ENCODE measurements at places on chromosomes 16 and 17. TPM values are rescaled to one million over a fixed set of nuclear protein-coding genes. Genes with fewer than 3 reads are reported as not detected.
A peak's percentile ranks its signal among the peaks of the same experiment; 100 is the strongest.

Gene SYNGR3
- under 0.01 TPM for total RNA-seq

Gene TP53TG3F
- total RNA-seq = not detected

Gene BTBD17
- total RNA-seq = not detected

Gene FNDC8
- not detected for total RNA-seq

Gene TEKT1
- not detected for total RNA-seq

DNA sequence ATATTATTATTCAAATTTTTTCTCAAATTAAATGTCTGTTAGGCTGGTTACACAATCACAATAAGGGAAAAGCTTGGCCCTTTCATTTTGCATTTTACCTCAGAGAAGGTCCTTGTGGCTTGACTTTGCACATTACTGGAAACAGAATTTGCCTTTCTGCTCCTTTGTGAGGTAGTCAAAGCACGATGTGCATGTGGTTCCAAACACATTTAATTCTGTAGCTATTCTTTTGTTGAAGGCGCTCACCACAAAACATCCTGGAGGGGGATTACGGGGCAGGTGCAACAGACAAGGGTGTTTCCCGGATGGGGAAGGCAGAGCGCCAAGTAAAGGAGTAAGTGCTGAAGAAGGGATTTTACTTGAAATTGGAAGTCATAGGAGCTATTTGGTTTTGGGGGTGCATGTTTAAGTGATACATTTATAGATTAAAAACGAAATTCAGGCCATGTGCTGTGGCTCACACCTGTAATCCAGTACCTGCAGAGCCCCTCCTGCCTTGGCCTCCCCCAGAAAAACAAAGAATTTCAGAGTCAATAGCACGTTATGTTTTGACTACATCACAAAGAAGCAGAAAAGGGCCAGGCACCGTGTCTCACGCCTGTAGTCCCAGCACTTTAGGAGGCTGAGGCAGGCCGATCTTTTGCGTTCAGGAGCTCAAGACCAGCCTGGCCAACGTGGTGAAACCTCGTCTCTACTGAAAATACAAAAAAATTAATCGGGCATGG lies 31.2 kb upstream of the TENT4B start:
- no peak overlapping the region for H3K4me3 ChIP-seq
- no peak overlapping the region for H3K27ac ChIP-seq
- no peaks in the 10 kb centered on the region for H3K4me1 ChIP-seq

GRCh38 chr16:49594685-49595498 lies 221.3 kb downstream of the C16orf78 start:
- no peak overlapping the region for H3K27ac ChIP-seq
- DNase-seq = no peak
- H3K4me3 ChIP-seq = no peak overlapping the region
- H3K4me1 ChIP-seq = peaks cover 15% of the 10 kb centered on the region
- H3K36me3 ChIP-seq = no peaks in the 10 kb centered on the region

- no peak overlapping the region for H3K4me3 ChIP-seq
- no peaks in the 10 kb centered on the region for H3K4me1 ChIP-seq
- no peaks in the 10 kb centered on the region for H3K27me3 ChIP-seq
- DNase-seq = no peak
Measured at GRCh38 chr16:17149904-17150483, 320.8 kb downstream of the XYLT1 start.

DNA sequence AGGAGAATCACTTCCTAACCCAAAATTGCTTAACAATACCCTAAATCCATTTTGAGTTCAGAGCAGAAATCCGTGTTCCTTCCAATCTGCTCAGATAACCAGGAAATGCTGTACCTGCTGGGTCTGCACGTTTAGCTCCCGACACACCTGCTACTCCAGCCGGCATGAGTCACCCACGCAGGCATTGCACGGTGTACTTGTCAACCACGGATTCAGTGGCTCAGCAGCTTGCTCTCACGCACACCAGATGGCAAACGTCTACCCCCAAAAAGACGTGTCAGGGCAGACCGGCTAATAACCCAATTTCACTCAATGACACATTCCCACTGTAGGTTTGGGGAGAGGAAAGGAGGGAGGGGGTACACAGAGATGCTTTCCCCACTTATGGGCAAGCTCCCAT lies 468.1 kb downstream of the SOX9 start:
- no peaks in the 10 kb centered on the region for H3K36me3 ChIP-seq
- H3K27ac ChIP-seq = no peak overlapping the region
- H3K27me3 ChIP-seq = no peaks in the 10 kb centered on the region
- H3K4me1 ChIP-seq = peaks cover 17% of the 10 kb centered on the region

DNA sequence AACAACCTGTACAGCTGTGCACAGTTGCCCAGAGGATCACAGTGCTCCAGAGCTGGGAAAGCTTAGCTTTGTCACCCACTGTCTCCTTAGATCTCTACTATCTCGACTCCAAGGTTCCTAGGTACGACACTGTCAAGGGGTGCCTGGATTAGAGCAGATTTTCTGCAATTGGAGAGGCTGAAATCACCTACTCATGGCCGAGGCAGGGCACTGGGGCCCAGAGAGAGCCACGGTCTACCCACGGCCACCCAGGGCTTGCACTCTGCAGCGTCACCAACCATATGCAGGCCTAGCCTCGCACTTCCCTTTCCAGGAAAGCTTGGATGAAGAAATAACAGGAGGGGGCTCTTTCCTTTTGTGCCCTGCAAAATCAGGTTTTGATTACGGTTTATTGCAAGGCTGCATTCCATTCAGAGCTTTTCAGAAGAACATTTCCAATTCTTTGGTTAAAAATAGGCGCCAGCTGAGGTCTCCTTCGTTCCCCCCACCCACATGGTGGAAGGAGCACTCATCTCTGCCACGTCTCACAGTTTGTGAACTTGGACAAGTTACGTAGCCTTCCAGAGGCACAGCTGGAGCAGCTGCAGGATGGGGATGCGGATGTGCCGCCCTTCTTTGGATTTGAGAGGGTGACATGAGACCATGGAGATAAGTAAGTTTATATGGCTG lies 80.0 kb downstream of the IRX5 start:
- DNase-seq = no peak
- H3K27ac ChIP-seq = no peak overlapping the region
- H3K4me3 ChIP-seq = no peak overlapping the region
- no peaks in the 10 kb centered on the region for H3K36me3 ChIP-seq
- H3K4me1 ChIP-seq = no peaks in the 10 kb centered on the region
- H3K27me3 ChIP-seq = peaks cover 4% of the 10 kb centered on the region

DNA sequence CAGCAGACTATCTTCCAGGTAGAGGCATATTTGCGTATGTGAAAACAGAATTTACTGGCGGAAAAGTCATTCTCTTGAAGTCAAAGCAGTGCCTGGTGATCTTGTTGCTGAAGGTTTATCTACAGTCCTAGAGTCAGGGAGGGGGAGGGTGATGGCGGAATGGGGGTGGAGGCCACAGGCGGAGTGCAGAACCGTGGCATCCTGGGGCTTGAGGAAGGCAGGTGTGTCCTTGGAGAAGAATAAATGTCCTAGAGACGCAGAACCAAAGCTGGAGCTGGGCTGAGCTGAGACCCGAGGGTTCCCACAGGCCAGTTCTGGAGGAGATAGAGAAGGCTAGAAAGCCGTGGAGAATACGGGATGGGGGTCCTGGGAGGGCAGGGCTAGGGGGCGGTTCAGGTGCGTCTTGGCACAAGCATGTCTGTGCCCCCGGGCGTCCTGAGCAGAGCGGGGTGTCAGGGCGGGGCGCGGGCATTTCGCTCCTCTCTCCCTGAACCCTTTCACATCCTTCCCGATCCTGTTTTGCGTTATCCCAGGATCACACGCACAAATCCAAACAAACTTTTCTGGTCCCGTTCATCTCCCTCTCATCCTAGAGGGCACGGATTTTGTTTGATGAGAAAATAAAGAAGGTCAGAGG lies 76.9 kb upstream of the CREBBP start:
- H3K4me1 ChIP-seq = peaks cover 17% of the 10 kb centered on the region
- H3K27me3 ChIP-seq = peaks cover 2% of the 10 kb centered on the region
- H3K4me3 ChIP-seq = no peak overlapping the region
- no peaks in the 10 kb centered on the region for H3K36me3 ChIP-seq
- peak; percentile 61 for DNase-seq

DNA sequence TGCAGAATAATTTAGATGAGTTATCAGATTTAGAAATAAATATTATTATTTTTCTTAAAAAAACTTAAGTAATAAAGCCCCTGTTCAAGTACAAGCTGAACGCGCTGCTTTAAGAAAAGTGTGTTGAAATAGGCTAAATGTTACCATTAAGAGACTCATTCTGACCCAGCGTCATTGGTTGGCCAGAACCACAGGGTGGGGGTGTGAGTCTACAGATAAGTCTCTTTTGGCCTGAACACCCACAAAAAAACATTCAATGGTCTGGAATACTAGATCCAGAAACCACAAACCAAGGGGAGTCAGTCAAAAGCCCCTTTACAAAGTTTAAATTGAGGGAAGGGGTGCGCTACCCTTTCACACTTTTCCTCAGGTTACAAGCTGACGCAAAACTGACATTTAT lies 776.1 kb downstream of the KCNJ2 start:
- peak; percentile 9 for DNase-seq
- H3K36me3 ChIP-seq = no peaks in the 10 kb centered on the region
- H3K4me1 ChIP-seq = no peaks in the 10 kb centered on the region
- no peak overlapping the region for H3K4me3 ChIP-seq
- H3K27me3 ChIP-seq = no peaks in the 10 kb centered on the region

- no peaks in the 10 kb centered on the region for H3K27me3 ChIP-seq
- H3K4me3 ChIP-seq = no peak overlapping the region
- no peaks in the 10 kb centered on the region for H3K4me1 ChIP-seq
- H3K27ac ChIP-seq = no peak overlapping the region
- no peak for DNase-seq
- H3K36me3 ChIP-seq = no peaks in the 10 kb centered on the region
Measured at GRCh38 chr17:51322390-51323029, 62.2 kb downstream of the UTP18 start.
